Choroid plexus epithelial cell (primary cell): ENCODE measurements at places on chromosomes 12 and 14.

DNA sequence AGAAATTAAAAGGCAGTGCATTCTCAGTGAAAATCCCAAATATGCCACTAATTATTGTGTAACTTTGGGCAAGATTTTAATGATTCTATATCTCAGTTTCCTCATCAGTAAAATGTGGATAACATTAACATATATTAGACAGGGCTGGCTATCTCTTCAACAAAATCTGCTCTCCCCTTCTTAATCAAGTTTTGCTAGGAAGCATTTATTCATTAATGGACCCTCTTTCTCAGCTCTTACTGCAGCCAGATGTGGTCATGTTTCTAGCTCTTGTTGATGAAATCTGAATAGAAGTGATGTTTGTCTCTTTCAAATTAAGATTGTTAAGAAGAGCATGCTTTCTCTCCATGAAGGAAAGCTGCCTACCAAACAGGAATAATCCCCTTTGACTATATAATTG, 84.4 kb upstream of the PPFIA2 start:
- DNase-seq = no peak

- no peak for DNase-seq
These were observed 58.6 kb downstream of the FBRSL1 start for GRCh38 chr12:132548430-132549058.

DNA sequence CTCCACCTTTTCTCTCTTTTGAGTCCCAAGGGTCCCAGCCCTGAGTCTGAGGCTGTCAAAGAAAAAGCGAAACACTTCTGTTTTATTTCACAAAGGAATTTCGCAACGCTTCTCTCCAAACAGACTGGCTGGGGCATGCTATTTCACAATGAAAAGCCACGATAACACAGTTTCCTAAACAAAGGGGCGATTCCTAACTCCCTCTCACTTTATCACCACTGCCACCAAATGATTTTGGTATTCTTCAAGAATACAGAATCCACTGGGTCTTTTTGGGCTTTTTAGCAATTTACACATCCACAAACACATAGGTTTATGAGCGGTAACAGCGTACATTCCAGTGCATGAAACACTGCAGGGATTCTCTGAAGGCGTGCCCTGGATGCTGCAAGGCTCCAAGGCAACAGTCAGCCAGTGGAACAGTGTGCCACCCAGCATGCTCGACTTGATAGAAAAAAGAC, 161.2 kb downstream of the DAD1 start:
- peak; percentile 83 for DNase-seq

DNA sequence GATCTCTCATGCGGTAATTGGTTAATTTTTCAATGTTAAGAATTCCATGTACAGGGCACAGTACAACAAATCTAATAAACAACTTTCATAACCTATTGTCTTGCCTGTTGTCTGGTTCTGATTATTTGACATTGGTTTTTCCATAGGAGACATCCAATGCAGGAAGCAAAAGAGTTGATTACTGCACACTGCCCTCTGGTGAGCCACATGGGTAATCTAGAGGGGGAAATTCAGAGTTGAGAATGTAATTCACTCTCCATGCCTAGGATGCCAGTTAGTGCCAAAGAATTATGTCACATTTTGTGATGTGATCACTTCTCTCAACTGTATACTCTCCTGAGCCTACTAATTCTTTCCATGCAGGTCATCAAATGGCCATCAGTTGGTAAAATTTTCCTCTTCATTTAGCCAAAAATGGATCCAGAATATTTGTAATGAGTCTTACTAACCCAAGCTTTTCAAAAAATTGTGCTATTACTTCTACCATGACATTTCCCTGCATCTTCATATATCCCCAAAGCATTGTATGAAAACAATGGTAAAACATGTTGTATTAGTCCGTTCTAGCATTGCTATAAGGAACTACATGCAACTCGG, 17.7 kb upstream of the CCDC91 start:
- peak; percentile 81 for DNase-seq

DNA sequence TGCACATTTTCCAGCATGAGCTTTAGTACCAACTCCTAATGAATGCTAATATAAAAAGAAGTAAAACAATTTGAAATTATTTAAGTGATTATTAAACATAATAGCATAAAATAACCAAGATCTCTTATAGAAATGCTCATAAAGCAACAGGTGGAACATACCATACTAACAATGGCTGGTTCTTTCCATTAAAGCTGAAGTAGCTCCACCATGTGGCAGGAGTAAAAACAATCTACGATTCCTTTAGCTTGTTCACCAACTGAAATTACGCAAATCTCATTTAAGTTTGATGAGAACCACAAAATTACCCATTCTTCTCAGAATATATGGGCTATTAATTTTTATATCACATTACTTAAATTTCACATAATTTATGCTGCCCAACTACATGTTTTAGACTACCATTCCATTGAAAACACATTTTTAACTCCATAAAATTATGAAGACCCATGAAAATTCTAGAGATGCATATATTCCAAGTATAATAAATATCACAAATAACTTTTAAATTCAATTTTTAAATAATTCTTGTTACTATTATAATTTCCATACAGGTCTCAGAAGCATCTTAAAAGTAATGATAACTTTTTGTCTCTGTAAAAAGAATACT, 213.6 kb downstream of the DAD1 start:
- peak; percentile 86 for DNase-seq

DNA sequence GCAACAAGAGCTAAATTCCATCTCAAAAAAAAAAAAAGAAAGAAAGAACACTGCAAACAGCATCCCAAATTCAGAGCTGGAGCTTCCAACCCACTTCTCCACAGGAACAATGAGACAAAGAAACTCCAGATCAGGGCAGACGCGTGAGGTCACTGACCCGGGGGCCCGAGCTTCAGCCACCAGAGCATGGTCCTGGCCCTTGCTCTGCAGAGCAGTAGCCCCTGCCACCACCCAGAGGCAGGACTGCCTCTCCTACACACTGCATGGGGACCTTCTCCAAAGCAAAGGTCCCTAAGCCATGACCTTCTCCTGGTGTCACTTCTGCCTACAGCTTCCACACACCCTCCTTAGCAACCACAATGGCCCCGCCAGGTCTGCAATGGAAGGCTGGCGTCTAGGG, 53.1 kb downstream of the CCNK start:
- DNase-seq = no peak

GRCh38 chr12:115074617-115075016, 390.6 kb upstream of the TBX3 start:
- no peak for DNase-seq

GRCh38 chr14:59788176-59788575, 82.4 kb downstream of the RTN1 start:
- no peak for DNase-seq

GRCh38 chr12:93379981-93380361, 2.2 kb downstream of the NUDT4 start:
- no peak for DNase-seq

GRCh38 chr12:108478611-108479206, 36.4 kb upstream of the FICD start:
- DNase-seq = no peak

DNA sequence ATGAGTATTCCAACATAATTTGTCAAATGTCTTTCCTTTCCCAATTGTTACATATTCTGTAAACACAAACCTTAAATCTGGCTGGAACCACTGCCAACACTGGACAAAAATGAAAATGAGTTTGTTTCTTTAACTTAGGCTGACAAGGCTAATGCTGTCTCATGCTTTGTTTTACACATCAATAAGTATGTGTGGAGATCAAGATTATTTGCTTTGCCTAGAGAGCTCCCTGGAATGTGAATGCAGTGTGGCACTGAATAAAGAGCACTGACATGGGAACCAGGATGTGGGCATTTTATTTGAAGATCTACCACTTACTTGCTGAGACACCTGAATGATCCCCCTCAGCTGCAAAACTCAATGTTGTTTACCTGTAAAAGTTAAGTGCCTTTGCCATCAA, 61.7 kb downstream of the RALGAPA1 start:
- DNase-seq = no peak

- no peak for DNase-seq
These were observed 24.8 kb upstream of the GPR68 start for GRCh38 chr14:91269076-91269991.
